ENCODE measurements at places on chromosomes 4 and X.

- DNase-seq = no peak
Observed at GRCh38 chr4:88318751-88319350, 34.5 kb upstream of the PPM1K start.

DNA sequence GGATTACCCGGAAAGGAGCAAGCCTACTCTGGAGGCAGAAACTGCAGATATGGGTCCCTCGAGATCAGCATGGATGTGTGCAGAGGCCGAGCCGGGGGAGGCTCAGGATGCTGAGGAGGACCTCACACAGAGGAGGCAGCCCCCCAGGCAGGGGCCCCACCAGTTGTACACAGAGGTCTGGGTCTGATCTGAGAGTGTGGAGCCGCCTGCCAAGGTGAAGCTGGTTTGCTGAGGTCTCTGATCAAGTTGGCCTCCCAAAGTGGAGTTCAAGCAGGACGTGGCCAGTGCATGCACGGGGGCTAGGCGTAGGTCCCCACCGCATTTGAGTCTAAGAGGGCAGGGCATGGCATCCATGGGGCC is 35.0 kb downstream of the ACOX3 start:
- no peak for DNase-seq

- no peak for DNase-seq
Observed at GRCh38 chr4:64495946-64496345, 86.7 kb upstream of the TECRL start.

- no peak for DNase-seq
Observed at GRCh38 chrX:47706575-47706974, 47.6 kb upstream of the UXT start.

- DNase-seq = no peak
Observed at GRCh38 chr4:186839122-186840037, 115.7 kb upstream of the FAT1 start.

- no peak for DNase-seq
Observed at GRCh38 chr4:166625018-166625637, 609.2 kb downstream of the SPOCK3 start.

DNA sequence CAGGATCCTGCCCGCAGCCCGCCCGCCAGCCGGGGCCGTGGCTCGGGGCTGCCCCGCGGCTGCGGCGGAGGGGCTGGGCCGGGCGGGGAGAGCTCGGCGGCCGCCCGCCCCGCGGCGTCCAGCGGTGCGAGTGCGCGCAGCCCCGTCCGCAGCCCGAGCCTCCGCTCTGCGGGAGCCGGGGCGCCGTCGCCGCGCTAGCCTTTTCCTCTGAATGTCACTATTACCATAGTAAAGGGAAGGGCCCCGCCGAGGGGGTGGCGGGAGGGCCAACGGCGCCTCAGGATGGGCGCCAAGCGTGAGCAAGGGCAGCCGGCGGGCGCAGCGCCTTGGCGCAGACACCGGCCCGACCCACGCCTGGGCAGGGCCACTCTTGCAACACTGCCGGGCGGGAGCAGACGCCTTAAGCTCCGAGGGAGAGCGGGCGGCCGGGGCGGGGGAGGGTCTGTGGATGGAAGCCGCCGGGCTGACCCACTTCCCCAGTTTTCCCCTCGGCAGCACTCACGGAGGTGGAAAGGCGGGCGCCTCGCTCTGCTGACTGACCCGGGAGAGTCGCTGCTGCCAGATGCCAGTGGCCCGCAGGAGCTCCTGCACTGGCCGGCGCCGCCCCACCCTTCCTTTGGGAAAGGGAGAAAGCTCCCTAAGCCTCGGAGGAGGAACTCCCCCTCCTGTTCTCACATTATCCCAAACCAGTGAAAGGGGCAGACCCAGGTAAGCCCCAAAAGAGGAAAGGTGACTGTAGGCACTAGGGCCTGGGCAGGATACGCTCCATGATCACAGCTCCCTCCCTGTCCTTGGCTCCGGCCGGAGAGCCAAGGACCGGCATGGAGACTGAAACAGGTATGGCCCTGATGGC is 329.4 kb downstream of the HNRNPD start:
- DNase-seq = no peak

GRCh38 chr4:122666527-122667245 is 45.8 kb upstream of the IL21 start:
- no peak for DNase-seq

DNA sequence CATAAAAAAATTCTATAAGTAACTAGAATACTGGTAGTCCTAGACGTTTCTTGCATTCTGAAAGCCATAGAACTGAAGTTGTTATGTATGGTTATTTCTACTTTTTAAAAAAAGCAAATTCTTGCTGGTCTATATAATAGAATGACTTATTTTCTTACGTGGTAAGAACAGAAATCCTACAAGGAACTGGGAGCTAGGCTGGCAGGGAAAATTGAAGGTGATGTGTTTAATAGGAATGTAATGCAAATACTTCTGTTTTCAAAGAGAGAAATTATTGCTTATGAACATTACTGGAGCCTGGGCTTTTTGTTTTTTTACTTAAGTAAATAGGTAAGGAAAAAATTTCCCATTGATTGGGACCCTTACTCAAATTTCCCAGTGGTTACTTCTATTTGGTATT is 8.9 kb downstream of the CCNA2 start:
- no peak for DNase-seq

GRCh38 chr4:186144946-186145569 is 40.6 kb downstream of the FAM149A start:
- no peak for DNase-seq

DNA sequence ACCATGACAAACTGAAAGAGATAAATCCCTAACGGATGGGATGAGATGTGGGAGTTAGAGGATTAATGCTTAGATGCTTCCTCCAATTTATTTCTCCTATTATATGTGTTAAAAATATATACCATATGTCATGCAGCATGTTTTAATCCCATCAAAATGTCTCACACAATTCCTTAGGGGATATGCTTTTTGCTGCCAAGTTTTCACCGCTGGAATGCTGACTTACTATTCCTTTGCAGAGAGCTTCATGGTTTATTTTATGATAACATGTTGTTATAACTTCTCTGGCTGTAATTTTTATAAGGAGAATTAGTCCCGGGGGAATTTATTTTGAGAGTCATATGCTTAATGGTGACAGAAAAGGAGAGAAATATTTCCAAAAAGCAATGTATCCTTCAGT is 670.3 kb downstream of the IL1RAPL1 start:
- DNase-seq = no peak

DNA sequence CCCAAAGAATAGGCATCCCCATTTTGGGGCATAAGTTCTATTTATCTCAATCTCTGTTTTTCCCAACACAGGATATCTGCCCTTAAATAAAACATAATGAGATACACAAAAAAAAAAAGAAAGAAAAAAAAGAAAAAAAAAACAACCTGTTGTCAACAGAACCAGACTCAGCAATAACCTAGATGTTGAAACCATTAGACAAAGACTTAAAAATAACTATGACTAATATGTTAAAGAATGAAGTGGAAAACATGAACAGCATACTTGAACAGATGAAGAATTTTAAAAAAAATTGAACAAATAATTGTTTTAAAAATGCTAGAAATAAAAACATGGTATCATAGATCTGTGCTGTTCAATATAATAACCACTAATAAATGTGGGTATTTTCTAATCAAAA is 93.4 kb upstream of the RXFP1 start:
- no peak for DNase-seq

DNA sequence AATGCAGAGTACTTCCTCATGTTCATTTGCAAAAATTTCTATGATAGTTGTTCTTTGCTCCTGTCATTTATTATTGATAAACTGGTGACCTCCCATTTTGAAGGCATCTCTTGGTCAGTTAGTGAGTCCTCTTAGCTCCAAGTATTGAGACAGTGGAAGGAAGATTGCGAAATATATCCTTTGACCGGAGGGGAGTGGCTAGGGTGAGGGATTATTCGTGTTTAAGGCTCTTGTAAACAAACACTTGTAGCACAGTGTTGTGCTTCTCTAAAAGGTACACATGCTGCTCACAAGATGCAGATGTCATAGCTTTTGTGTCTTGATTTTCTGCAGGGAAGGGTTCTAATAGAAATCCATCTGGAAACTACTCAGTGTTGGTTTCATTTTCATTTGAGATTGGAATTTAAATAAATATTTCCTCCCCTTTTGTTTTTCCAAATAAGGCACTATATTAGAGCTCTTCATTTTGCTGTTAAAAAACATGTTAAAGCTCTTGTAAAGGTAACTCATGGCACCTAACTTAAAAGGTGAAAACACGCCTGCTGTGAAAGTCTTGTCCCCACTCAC is 21.8 kb downstream of the TXLNG start:
- no peak for DNase-seq

DNA sequence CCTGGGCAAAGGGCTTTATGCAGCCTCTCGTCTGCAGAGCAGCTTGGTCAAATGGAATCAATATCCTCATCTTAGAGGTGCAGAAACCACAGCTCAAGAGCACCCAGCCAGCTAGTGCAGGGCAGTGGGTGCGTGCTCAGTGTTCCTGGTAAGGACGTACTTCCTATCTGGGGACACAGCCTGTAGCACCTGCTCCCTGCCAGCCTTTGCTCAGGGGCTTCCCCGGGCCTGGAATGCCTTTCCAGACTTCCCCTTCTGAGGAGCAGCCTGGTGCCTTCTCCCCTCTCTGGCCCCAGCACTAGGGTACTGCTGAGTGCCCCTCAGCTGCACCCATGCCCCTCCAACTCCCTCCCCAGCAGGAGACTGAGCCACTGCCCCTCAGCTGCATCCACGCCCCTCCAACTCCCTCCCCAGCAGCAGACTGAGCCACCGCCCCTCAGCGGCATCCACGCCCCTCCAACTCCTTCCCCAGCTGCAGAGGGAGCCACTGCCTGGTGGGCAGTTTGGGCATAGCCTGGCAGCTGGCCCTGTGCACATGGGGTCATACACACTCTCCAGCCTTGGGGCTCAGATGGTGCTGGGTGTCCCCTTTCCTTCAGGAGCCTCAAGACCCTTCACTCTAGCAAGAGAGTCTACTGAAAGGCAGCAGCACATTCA is 42.2 kb upstream of the AFAP1 start:
- DNase-seq = no peak

DNA sequence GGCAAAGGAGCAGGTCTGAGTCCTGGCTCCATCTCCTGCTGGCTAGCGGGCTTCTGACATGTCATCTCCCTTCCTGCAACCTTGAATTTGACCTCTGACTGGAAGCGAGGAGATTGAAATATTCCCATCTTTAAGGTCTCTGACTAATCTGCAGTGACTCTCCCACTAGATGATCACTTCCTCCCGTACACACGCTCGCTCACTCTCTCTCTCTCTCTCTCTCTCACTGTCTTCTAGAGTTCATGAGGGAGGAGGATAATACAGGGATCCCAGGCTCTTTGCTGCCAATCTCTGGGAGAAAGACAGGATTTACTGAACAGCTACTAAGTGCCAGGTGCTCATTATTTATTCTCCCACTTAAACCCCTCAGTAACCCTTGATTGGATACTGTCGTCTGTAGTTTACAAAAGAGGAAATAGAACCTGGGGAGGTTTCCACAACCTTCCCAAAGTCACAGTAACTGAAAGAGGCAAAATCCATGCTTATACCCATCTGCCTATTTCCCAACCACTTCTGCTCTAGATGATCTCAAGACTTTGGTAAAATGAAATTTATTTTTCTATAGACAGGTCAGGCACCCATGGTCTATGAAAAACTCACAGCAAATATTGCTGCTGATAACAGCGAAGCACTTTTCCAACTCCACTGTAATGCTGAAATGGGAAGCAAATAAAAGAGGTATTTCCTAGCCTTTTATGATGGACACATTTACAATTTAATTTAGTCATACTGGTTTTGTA is 193.5 kb upstream of the C1QTNF7 start:
- no peak for DNase-seq

- no peak for DNase-seq
Observed at GRCh38 chrX:39852491-39852890, 245.3 kb downstream of the BCOR start.

- DNase-seq = no peak
Observed at GRCh38 chrX:136086521-136086920, 60.8 kb upstream of the FHL1 start.

Data from stimulated activated CD8-positive, alpha-beta memory T cell treated with anti-CD3 and anti-CD28 coated beads, Interleukin-7, amount 100 ng/mL, for 1 hour (primary cell).